Activated CD4-positive, alpha-beta T cell treated with anti-CD3 and anti-CD28 coated beads for 4 hours (primary cell): ENCODE measurements at places on chromosomes 2 and 18.

DNA sequence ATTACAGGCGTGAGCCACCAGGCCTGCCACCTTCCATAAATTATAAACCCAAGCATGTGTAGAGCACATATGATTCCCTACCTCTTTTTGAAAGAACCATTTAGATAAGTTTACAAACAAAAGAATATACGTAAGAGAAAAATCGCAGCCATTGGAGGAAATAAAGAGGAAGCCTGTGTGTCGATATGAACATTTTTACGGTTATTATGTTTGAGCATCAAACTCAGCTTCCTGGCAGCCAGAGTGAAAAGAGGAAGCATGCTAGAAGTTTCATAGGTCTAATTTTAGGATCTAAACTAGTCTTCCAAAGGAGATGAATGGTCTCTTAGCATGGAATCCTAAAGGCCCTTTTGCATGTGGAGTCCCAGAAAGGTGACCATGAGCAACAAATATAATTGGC lies 104.3 kb downstream of the PLB1 start:
- DNase-seq: no peak

GRCh38 chr18:27712066-27712465 lies 464.9 kb downstream of the CDH2 start:
- no peak for DNase-seq

DNA sequence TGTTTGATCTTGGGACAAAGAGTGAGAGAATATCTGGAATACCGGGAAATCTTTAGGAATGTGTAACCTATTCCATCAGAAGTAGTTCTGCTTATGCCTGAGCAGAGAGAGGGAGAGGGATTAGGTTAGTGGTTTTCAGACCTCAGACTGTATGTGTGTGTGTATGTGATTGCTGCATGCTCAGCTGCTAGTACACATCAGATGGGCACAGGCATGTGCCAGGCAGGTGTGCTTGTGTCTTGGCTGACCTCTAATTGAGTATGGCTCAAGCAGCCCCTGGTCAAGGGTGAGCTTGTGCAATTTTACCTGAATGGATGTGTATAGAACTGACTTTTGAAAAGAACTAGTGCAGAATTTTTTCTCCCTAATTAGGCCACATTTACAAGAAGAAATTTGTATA lies 91.2 kb downstream of the INSIG2 start:
- DNase-seq: no peak

GRCh38 chr2:101775636-101776035 lies 78.1 kb downstream of the MAP4K4 start:
- no peak for DNase-seq

DNA sequence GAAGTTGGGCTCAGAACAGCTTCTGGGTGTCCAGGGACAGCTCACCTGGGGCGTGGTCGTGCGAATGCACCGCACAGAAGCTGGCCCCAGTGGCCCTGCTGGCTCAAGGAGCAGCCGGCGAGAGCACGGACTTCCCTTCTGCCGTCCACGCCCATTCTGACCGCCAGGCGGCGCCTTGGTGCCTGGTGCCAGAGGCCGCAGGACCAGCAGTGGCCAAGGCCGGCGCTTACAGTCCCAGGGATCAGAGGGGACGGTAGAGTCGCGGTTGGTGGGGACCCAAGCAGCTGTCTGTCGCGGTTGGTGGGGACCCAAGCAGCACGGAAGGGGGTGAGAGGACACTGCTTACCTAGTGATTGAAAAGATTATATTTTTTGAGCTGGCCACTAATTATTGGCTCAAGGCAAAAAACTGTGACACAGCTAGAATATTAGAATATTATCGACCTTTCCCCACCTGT lies 25.7 kb downstream of the NPPC start:
- DNase-seq: peak; percentile 28

DNA sequence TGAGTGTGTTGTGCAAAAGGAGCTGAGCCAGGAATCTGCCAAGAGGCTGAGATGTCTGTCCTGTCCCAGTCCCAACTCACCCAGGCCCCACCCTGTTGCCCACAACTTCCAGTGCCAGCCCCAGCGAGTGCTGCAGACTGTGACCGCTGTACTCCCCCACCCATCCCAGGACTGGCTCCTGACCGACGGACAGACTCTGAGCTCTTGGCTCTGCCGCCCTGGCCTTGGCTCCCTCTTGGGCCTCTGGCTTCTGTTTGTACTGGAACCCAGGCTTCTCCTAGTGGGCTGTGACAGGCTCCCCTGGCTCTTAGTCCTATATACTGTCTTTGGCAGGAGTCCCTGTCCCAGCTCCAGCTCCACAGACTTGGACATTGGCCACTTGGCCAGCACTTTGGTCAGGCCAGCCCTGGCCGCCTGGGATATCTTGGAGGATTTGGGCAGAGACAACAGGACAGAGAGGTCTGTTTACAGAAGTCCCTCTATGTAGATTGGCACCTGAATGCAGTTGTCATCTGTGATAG lies 41.1 kb downstream of the ACOXL start:
- DNase-seq: no peak

GRCh38 chr2:47819834-47820233 lies 36.9 kb downstream of the MSH6 start:
- no peak for DNase-seq

GRCh38 chr2:39855856-39856255 lies 76.8 kb upstream of the THUMPD2 start:
- DNase-seq: no peak

DNA sequence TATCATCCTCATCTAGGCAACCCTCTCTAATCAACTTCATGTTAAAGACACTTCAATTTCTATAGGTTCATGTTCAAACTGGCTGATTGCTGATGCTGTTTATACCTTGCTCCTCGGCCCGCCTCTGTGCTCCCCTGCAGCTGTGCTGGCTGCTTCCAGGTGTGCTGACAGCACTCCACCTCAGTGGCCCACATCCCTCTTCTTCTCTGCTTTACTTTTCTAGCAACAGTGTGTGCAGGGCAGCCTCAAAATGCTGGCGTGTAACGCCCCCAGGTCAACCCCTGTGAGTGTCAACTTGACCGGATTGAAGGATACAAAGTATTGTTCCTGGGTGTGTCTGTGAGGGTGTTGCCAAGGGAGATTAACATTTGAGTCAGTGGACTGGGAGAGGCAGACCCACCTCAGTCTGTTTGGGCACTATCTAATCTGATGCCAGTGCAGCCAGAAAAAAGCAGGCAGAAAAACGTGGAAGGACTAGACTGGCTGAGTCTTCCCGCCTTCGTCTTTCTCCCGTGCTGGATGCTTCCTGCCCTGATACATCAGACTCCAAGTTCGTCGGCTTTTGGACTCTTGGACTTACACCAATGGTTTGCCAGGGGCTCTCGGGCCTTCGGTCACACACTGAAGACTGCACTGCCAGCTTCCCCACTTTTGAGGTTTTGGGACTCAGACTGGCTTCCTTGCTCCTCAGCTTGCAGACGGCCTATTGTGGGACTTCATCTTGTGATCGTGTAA lies 94.7 kb downstream of the COL6A3 start:
- DNase-seq: no peak

DNA sequence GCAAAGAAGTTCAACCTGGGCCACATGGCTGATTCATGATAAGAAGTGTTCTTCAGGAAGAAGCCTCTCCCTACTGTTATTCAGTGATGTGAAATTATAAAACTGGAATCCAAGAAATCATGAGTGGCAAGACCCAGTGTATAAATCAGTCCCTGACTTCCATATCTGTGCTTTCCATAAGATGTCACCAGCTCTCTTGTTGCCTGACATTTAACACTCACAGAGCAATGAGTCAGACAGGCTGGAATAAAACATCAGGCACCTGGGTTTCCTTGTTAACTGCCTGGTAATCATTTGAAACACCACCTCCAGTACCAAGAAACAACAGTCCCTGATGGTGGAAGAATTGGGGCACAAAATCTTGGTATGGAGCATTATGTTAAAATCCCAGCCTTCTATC lies 76.1 kb downstream of the SCG2 start:
- DNase-seq: no peak

DNA sequence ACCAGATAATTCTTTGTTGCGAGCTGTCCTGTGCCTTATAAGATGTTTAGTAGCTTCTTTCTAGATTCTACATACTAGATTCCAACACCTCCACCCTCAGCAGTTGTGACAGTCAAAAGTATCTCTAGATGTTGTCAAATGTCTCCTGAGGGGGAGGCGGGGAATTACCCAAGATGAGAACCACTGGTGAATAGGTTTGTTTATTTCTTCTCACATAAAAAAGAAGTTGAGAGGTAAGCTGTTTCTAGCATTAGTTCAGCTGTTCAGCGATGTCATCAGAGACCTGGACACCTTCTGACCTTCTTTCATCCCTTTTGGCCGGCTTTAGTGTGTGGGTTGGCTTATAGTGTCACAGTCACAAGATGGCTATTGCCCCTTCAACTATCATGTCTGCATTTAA lies 237.5 kb upstream of the SP5 start:
- no peak for DNase-seq

DNA sequence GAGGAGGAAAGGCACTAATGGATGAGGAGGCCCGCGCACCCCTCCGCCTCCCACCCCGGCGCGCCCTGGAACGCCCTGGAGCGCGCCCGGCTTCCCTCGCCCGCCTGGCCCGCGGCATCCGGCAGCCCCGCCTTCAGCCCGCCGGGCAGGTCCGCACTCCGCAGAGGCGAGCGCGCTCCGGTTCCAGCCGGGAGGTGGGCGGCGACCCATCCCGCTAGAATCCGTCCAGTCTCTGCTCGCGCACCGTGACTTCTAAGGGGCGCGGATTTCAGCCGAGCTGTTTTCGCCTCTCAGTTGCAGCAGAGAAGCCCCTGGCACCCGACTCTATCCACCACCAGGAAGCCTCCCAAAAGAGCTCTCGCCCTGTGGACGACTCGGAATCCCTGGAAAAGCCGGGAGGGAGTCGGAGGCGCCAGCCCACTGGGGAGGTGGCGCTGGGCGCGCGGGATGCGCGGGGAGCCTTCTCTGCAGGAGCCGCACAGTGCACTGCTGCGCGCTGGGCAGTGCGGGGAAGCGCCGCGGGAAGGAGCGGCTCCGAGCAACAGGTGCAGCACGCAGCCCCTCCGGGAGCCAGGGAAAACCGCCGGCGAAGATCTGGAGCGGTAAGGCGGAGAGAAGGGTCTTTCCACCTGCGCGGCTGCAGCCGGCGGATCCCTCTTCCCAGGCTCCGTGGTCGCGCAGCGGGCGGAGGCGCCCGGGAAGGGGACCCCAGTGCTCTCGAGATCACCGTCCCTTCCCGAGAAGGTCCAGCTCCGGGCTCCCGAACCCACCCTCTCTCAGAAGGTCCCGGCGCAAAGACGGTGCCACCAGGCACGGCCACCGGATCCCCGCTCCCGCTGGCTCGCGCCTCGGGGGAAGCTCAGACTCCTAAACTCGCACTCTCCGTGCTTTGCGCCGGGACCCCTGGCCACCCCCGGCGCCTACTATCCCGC lies at the start of gene GALR1:
TSS of gene GALR1 (plus strand) at position 280 of the 932 bp plus-strand sequence. CDS start 701 bp downstream, outside the sequence.
- no peak for DNase-seq

- no peak for DNase-seq
Measured at GRCh38 chr2:23388756-23389514, 4.0 kb downstream of the KLHL29 start.

DNA sequence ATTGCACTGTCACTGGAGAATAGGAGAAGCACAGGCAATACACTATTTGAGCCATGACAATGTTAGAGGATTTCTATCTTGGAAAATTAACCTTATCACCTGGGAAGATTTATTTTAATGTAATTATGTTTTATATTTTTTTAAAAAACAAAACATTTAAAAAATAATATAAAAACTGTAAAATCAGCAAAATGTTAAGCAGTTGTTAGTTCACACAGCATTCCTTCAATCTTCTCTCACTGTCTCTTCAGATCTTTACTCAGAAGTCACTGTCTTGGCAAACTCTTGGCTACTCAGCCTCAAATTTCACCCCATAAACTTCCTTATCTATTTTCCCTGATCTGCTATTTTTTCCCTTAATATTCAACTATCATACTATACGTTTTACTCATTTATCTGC lies 1322.6 kb downstream of the LRP1B start:
- DNase-seq: no peak

DNA sequence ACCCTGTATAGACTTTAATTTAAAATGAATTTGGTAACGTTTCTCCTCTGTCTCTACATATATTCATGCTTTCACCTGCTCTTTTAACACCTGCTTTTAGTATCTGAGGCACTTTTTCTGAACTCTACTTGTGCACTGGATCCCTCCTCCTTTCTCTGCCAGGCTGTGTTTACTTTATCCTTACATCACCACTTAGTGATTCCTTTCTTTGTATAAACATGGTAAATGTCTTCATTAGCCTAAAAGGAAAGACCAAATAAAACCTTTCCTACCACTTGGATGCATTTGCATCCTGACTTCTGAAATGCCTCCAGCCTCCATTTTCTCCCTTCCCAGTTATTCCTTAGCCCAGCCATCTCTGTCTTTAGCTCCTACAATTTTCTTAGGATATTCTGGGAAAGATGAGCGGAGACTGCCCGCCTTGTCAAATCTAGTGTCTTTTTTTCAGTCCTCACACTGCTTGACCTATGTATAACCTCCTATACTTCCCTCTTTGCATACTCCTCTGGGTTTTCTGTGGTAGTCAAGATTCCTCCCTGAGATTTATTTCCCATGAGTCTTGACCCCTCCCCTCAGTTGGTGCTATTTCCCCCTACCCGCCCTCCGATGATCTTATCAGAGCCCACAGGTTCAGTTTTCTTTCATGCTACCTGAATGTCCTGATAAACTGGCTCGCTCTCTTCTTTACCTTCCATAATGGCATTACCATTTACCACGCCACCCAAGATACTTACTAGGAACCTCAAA lies 44.8 kb downstream of the REL start:
- DNase-seq: no peak

- DNase-seq: no peak
Measured at GRCh38 chr2:178517496-178517895, 37.2 kb downstream of the PLEKHA3 start.

GRCh38 chr2:28163028-28163427 lies 229.6 kb upstream of the FOSL2 start:
- DNase-seq: no peak

- DNase-seq: no peak
Measured at GRCh38 chr2:231410293-231411004, 14.9 kb downstream of the B3GNT7 start.

- DNase-seq: no peak
Measured at GRCh38 chr2:237345891-237346640, 67.9 kb downstream of the COL6A3 start.

DNA sequence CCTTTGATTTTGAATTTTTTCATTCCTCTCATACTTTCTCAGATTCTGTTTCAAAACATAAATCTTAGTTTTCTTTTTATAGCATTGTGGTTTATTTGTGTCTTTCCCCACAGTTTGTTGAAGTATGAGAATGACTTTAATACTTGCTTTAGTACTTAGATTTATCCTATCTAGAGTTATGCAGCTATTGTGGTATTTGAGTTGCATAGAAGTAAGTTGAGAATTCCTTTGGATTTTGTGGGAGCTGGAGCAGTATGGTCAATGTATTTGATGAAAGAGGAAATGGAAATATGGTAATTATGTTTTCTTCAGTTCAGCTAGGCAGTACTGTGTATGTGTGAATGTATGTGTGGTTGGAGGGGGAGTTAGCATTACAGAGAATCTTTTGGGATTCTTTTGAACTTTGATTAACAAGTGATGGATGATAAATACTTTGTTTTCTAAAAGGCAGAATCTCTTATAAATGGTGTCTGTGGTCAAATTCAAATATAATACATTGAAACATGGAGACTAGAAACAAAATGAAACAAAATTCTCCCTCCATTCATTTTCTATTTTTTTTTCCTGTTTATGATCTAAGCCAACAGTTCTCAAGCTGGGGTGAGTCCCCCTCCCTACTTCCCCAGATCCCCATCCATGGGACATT lies 3.0 kb downstream of the ACVR2A start:
- no peak for DNase-seq
